ENCODE measurements at places on chromosomes 4 and X. TPM values are rescaled to one million over a fixed set of nuclear protein-coding genes. Genes with fewer than 3 reads are reported as not detected.

DNA sequence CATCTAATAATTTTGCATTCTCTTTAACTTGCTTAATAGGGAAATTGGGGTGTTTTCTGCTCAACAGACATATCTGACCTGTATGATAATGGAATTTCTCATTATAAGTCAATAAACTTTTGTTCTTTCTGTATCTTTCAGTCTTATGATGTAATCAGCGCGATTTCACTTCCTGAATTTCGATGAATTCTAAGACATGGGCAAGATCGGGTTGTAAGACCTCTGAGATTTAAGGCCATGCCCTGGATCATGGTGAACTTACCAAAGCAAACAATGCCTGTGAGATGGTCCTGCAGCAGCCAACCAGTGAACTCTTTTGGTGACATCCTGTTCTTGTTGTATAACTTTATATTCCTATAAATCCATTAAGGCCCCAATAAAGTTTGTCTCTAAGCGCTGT is 88.1 kb downstream of the NBDY start:
- no peak for DNase-seq

DNA sequence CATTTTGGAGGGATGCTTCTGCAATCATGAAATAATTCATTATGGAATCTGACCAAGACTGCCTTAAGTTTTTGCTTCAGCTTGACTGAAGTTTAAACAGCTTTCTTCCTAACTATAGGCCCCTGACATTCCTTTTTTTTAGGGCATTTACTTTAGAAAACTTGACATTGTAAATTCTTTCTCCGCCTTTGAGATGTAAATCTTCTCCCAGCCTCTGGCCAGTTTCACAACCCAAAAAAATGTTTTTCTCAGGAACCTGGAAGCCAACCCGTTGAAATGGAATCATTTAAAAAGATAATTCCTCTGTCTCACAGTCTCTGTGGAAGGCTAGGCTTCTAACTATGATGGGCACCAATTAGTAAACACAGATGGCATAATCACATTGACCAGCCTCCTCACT is 710.4 kb upstream of the PABPC4L start:
- DNase-seq = no peak

DNA sequence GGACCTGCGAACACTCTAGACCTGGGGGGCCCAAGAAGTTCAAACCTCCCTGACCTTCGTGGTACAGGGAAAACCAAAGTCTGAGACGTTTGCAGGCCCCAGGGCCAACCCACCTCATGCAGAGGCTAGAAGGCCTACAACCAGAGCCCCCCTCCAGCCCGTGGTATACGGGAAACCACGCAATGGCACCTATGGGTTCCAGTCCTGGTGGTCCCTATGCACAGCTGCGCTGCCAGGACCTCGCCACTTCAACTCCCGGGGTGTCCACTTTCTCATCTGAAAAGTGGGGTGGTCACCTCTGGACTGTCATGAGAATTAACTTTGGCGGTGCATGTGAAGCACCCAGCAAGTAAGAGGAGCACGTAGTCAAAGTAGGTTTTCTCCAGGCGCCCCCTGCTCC is 8.4 kb upstream of the MSX1 start:
- DNase-seq = no peak

DNA sequence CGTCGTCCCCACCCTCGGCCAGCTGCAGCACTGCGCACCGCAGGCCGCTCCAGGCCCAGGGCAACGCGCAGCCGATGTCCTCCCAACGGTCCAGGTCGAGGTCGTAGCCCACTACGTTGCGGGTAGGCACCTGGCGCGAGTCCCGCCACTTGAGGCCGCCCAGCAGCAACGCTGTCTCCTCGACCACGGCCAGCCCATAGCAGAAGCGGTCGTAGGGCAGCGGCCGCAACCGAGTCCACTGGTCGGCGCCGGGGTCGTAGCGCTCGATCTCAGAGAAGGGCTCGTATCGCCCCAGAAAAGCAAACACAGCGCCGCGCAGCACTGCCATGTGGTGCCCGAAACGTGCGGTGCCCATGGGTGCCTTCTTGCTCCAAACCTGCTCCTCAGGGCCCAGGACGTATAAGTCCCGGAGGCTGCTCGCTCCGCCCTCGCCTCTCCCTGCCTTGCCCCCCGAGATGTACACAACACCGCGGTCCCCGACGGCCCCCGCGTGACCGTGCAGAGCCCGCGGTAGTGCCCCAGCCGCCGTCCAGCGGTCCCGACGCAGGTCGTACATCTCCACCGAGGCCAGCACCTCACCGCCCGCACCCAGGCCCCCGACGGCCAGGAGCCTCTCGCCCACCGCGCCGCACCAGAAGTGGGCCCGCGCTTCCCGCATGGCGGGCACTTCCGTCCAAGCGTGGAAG is 2.1 kb downstream of the KLHL34 start:
- no peak for DNase-seq

GRCh38 chrX:97854086-97854485 is 970.4 kb downstream of the RPA4 start:
- no peak for DNase-seq

DNA sequence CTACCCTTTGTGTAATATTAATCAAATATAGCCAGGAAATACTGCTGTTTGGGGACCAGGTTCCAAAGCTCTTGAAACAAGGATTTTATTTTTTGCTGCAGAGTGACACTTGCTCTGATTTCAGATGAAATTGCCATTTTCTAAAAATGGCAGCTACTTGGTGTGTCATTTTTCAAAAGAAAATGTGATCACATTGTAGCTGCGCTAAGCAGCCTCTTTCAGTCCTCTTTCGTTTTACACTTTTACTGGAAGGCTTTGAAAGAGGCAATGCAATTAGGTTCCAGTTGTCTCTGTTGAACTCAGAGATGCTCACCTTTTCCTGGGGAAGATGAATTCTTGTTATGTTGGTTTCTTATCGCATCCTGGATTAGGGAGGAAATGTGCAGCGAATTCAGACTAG is 85.1 kb downstream of the CT47B1 start:
- DNase-seq = peak; percentile 5

DNA sequence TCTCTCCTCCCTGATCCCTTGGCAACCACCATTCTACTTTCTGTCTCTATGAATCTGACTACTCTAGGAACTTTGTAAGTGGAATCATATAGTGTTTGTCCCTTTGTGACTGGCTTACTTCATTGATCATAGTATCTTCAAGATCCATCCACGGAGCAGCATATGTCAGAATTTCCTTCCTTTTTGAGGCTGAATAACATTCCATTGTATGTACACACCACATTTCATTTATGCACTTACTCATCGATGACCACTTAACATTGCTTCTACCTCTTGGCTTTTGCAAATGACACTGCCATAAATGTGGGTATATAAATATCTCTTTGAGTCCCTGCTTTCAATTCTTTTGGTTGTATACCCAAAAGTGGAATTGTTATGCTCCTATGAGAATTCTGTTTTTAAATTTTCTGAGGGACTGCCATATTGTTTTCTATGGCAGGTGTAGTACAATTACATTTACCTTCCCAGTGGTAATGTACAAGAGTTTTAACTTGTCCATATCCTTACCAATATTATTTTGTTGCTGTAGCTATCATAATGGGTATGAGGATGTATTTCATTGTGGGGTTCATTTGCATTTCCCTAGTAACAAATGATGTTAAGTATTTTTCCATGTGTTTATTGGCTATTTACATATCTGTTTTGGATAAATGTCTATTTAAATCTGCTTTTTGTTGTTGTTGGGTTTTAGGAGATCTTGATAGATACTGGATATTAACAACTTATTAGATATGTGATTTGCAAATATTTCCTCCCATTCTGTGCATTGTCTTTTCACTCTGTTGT is 466.1 kb downstream of the C4orf33 start:
- DNase-seq = peak; percentile 26

- DNase-seq = no peak
These were observed 64.9 kb downstream of the KLHL4 start for GRCh38 chrX:87582453-87582852.

Gene PLAC1
- total RNA-seq = 0.91 TPM

Gene GPR143
- total RNA-seq = 0.93 TPM

Measured in MCF 10A (cell line).